MCF 10A (cell line): ENCODE measurements at places on chromosomes 12 and 14. TPM values are rescaled to one million over a fixed set of nuclear protein-coding genes. Genes with fewer than 3 reads are reported as not detected.

GRCh38 chr14:91058042-91058581 lies 2.3 kb downstream of the RPS6KA5 start:
- no peak for DNase-seq

RAB21 gene
- total RNA-seq = 86.4 and 88.0 TPM in 2 replicates

DNA sequence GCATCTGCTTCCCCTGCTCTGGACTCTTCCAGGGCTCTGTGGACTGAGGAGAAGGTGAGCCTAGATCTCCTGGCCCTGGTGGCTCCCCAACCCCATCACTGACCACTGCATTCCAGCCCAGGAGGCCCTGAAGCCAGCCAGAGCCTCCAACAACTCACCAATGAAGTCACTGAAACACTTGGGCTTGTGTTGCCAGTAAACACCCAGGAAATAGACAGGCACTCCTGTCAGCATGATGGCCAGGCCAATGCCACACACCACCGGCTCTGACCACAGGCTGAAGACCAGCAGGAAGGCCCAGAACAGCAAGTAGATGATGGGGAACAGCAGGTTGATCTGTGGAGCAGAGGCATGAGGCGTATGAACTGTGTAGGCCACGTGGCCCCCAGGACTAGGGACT lies 8.8 kb upstream of the CEBPE start:
- no peak for DNase-seq

GLIPR1 gene
- total RNA-seq = 29.6 and 36.4 TPM in 2 replicates

DNA sequence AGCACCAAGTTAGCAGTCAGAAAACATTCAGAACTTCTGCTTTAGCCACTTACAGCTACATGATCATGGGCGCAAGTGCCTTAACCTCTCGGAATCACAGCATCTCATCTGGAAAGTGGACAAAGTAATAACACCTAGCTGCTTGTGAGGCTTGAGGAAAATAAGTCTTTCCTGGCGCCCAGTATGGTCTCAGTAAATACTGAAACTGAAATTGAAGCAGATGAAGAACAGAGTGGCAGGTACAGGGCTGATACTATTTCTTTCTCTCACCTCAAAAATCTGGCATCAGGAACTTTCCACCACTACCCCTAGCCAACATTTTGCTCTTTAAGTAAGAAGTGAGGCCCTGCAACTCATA lies 129.7 kb upstream of the FUT8 start:
- no peak for DNase-seq

GRCh38 chr14:75859746-75860145 lies 122.0 kb downstream of the TGFB3 start:
- no peak for DNase-seq

PHETA1 gene
- total RNA-seq = 3.4 and 4.0 TPM in 2 replicates

- DNase-seq = no peak
Observed at GRCh38 chr12:18242380-18243089, 18.8 kb upstream of the PIK3C2G start.
